Activated gamma-delta T cell treated with Interleukin-2 at 50 U/mL for 16 hours (primary cell): ENCODE measurements at places on chromosomes 12 and 14.

DNA sequence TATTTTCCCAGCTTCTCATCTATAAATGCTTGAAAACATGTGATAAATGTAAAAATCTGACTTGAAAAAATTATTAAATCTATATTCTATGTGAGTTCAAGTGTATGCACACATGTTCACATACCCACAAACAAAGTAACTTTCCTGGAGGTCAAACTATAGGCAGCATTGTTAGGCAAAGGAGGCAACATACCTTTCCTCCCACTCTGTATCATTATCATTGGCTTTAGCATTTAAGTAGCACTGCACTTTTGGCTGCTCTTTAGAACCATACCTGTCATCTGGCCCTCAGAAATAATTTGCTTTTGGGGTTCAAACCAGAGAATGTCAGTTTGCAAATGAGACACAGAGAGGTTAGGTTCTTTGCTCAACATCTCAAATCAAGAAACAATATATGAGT is 102.4 kb upstream of the CCDC196 start:
- DNase-seq, result no peak

DNA sequence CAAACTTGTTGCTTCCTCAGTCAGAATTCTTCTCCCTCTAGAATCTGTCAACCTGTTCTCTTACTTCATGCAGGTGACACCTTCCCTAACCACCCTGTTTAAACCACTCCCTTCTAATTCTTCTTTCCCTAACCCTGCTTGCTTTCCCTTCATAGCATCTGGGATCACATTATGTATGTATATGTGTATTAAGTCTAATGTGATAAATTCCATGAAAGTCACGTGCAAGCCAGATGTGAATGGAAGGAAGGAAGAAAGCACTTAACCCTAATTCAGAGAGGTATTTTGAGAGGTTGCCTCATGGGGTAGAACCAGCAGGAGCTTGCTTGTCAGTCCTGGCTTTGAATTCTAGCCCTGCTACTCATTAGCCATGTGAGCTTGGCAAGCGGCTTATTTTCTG is 340.0 kb downstream of the TRHDE start:
- DNase-seq, result no peak

DNA sequence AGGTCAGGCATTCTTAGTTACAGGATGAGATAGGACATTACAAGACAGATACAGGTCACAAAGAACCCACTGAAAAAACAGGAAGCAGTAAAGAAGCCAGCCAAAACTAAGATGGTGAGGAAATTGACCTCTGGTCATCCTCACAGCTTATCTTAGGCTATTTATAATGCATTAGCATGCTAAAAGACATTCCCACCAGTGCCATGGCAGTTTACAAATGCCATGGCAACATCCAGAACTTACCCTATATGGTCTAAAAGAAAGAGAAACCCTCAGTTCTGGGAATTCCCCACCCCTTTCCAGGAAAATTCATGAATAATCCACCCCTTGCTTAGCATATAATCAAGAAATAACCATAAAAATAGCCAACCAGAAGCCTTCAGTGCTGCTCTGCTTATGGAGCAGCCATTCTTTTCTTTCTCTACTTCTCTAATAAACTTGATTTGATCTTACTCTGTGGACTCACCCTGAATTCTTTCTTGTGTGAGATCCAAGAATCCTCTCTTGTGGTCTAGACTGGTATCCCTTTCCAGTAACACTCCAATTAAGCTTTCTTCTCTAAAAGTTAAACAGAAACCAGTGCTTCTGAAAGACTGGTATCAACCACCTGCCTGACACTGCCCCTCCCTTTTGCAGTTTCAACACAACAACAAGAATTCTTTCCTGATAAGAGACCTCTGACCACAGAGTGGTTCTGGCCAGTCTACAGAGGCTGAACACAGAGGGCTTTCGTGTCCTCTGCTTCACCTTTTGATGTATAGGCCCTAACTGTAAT is 86.9 kb downstream of the BCAT1 start:
- DNase-seq, result no peak

GRCh38 chr12:42118136-42118879 is 26.4 kb downstream of the GXYLT1 start:
- no peak for DNase-seq

- peak; percentile 44 for DNase-seq
These were observed at the start of gene NCOR2 for GRCh38 chr12:124566997-124567672. NCOR2 (minus strand) TSS chr12:124567612; CDS start chr12:124495251, 72,361 bp downstream.

- DNase-seq, result no peak
These were observed 77.4 kb downstream of the AACS start for GRCh38 chr12:125142601-125143000.

GRCh38 chr12:3081091-3081490 is 3.9 kb downstream of the TSPAN9 start:
- no peak for DNase-seq

DNA sequence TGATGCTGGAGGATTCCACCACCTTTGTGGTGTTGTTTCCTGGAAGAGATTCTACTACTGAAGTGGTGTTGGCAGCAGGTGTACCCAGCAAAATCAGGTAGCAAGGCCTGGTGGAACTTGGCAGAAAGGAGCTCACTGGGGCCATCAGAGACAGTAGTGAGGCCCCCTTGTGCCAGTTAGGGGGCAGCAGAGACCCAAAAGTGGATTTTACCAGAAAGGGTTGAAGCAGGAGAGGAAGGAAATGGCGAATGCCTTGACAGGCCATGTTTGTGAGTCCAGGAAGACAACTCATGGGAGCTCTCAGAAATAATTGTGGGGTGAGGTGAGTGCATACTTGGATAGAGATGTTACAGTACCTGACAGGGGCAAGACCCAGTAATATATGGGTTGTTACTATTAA is 137.7 kb upstream of the FGD4 start:
- DNase-seq, result no peak

DNA sequence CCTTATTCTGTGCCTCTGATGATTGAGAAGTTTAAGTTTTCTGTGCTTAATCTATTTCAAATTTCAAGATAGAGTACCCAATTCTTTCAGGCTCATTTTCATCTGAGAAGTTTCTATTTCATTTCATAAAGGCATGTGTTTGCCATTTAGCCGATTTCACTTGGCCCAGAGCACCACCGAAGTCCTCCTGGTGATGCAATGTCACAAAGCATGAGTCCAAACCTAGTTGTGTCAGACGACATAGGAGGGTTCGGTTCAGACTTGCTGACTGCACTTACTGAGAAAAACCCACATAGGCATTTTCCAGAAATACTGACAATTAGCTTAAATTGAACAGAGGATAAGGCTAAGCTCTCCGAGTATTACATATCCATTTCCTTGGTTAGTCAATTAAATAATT is 152.4 kb upstream of the FAR2 start:
- DNase-seq, result no peak

DNA sequence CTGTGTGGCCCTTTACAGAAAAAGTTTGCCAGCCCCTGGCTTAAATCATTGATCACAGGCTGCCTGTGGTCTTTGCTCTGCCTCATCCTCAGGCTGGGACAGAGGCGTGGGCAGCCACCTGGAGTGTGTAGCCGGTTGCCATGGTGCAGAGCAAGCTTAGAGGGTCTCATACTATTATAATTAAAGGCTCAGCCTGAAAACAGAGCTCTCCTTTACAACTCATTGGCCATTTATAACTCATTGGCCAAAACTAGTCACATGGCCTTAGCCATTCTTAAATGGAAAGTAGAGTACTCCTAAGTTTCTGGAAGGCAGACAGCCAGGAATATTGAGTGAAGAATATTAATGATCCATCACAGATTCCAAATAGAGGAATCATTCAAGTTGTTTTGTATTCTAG is 3.0 kb downstream of the HSP90B1 start:
- no peak for DNase-seq

- DNase-seq, result no peak
These were observed 90.3 kb downstream of the PELI2 start for GRCh38 chr14:56208520-56208919.

DNA sequence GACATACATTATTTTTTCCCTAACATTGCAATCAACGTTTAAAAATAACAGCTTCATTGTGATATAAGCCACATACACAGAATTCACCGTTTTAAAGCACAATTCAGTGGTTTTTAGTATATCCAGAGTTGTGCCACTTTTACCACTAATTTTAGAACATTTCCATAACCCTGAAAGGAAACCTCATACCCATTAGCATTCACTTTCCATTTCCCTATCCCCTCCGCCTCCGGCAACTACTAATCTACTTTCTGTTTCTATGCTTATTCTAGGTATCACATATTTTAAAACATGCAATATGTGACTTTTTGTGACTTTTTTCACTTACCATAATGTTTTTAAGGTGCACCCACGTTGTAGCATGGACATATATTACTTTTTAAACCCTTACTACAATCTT is 55.6 kb upstream of the ISM2 start:
- no peak for DNase-seq

- no peak for DNase-seq
These were observed 202.7 kb upstream of the PRICKLE1 start for GRCh38 chr12:42792265-42792664.

- no peak for DNase-seq
These were observed 286.9 kb downstream of the TMTC2 start for GRCh38 chr12:82973592-82973991.

- no peak for DNase-seq
These were observed 32.5 kb downstream of the MPHOSPH9 start for GRCh38 chr12:123200414-123200813.

DNA sequence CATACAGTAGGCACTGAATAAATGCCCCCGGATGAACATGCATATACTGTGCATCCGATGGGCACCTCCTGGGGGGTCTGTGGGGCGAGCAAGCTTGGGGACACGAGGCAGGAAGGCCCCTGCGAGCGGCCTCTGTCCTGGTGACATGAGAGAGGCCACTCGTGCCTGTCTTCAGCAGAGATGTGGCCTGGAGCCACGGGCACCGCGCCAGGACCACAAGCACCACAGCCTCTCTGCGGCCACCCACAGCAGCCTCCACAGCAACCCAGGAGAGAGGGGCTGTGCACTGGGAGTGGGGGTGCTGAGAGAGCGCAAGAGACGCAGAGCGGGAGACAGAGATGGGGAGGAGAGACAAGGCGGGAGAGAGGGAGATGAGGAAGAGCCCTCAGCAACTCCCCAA is 118.5 kb downstream of the RFLNA start:
- no peak for DNase-seq

DNA sequence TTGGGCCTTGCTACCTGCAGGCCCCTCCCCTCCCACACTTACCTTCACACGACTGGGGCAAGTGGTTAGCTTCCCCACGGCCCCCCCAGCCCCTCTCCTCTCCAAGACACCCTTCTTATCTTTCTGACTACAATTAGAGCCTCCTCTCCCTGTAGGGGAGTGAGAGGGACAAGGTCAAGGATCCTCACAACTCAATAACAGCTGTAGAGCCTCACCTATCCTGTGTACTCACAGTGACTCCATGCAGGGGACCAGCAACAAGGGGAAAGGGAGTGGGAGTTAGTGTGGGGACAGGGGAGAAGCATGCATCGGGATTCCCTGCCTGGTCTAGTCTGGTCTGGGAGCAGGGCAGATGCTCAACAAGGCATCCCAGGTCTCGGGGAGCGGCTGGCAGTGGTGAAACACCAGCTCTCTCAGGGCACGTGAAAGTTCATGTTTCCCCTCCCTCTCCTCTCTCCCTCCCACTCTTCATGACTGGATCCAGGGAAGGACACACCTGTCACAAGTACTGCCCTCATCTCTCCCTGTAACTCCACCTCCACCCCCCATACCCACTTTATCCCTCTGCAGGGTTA is 45.3 kb downstream of the SMUG1 start:
- no peak for DNase-seq

DNA sequence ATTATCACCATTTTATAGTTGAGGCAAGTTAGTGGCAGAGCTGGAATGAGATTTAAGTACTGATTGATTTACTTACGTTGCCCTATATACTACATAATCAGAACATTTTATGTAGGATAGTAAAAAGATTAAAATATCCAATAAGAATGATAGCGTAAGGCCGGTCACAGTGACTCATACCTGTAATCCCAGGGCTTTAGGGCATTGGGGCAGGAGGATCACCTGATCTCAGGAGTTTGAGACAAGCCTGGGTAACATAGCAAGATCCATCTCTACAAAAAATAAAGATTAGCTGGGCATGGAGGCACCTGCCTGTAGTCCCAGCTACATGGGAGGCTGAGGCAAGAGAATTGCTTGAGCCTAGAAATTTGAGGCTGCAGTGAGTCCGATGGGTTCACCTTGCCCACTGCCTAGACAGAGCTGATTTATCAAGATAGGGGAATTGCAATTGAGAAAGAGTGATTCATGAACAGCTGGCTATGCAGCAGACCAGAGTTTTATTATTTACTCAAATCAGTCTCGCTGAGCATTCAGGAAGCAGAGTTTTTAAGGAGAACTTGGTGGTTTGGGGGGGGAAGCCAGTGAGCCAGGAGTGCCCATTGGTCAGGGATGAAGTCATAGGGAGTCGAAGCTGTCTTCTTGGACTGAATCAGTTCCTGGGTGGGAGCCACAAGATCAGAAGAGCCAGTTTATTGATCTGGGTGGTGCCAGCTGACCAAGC is 24.7 kb upstream of the SGPP1 start:
- DNase-seq, result no peak

GRCh38 chr12:4506870-4507269 is 31.8 kb upstream of the RAD51AP1 start:
- peak; percentile 4 for DNase-seq

GRCh38 chr12:144650-145284 is 69.2 kb downstream of the SLC6A12 start:
- DNase-seq, result no peak
